ENCODE measurements at places on chromosomes 1 and 21.

GRCh38 chr1:81499487-81499886, 301.2 kb upstream of the ADGRL2 start:
- DNase-seq, result no peak

- DNase-seq, result no peak
These were observed 39.0 kb upstream of the BCAS2 start for GRCh38 chr1:114620419-114620818.

DNA sequence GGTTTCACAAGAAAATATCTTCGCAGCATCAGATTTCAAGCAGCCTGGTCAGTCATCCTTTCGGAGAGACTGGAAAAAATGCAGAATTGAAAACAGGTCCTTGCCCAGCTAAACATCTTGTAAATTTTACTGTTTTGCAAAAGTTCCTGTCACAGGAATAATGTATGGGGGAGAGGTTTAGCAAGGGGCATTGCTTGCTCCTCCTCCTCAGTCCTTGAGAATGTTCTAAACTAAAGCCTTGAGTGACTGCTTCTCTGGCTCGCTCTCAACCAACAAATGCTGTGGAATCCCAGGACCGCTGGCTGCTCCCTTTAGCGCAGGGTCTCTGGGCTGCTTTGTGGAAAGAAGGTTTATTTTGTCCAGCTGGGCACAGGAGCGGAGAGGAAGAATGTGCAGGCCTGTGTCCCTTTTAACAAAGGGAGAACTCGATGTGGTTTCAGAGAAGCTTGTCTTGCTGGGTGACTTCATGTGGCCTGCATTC, 33.6 kb upstream of the FHAD1 start:
- DNase-seq, result no peak

GRCh38 chr1:27057801-27058625, 45.4 kb upstream of the TENT5B start:
- DNase-seq, result no peak

- no peak for DNase-seq
These were observed 86.7 kb upstream of the MARK1 start for GRCh38 chr1:220441211-220441610.

DNA sequence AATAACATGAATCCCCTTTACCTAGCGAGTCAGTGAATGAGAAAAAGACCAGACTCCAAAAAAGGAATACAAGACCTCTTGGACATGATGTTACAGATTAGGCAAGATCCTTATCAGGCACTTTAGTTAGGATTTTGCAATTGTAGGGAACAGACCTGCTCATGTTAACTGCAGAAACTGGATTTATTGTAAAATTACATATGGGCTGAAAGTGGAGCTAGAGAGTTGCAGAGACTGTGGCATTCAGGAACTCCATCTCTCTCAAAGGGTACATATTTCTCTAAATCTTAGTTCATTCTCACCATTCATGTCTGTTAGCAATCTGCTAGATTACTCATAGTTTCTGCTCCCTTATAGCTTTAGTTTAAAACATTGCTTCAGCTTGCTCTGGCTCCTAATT, 142.2 kb downstream of the PAPPA2 start:
- no peak for DNase-seq

DNA sequence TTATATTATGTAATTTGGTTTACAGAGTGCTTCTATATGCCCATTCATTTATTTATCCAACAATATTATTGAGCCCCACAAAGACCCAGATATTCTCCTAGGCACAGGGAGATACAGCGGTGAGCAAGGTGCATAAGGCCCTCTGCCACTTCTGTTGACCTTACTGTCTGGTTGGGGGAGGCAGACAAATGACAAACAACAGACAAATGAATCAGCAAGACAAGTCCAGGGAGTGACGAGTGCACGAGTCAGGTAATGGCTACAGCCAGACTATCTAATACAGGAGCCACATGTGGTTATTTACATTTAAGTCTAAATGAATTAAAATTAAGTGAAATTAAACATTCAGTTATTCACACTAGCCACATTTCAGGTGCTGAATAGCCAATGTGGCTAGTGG, 22.0 kb upstream of the BCAR3 start:
- peak; percentile 82 for DNase-seq

- no peak for DNase-seq
These were observed 82.0 kb downstream of the NPHP4 start for GRCh38 chr1:5910276-5910620.

- peak; percentile 22 for DNase-seq
These were observed at the start of gene RSPO1 for GRCh38 chr1:37634244-37634991. TSS of gene RSPO1 (minus strand) at chr1:37634892. CDS start at chr1:37629661, 5,231 bp downstream.

- DNase-seq, result no peak
These were observed 7.8 kb downstream of the ERI3 start for GRCh38 chr1:44347280-44347679.

DNA sequence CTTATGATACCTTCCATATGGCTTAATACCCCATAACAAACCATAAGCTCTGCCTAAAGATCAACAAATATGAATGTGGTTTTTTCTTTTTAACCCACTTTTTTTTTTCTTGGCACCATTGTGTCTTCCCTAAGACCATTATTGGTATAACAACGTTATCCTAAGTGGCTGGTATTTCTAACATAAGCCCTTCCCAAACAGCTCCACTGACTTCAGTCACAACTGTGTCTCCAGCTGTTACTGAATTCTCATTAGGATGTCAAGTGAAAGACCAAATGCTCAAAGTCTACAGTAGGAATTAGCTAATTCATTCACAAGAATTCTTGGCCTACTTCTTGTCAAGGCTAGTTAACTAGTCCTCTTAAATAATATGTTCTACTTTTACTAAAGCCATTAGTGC, 4.2 kb upstream of the RXRG start:
- no peak for DNase-seq

DNA sequence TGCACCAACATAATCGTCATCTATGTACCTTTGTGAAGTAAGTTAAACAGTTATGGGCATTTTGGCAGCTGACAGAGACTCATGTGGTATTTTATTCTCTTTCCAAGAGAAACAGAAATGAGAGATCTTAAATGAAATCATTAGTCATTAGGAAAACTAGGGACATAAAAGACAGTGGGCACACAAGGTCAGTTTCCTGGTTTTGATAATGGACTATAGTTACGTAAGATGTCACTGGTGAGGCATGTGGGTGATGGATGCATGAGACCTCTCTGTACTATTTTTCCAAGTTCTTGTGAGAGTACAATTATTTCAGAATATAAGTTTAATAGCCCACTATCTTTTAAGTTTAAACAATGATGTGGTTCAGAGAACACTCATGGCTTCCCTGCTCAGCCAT, 216.9 kb downstream of the APP start:
- no peak for DNase-seq

DNA sequence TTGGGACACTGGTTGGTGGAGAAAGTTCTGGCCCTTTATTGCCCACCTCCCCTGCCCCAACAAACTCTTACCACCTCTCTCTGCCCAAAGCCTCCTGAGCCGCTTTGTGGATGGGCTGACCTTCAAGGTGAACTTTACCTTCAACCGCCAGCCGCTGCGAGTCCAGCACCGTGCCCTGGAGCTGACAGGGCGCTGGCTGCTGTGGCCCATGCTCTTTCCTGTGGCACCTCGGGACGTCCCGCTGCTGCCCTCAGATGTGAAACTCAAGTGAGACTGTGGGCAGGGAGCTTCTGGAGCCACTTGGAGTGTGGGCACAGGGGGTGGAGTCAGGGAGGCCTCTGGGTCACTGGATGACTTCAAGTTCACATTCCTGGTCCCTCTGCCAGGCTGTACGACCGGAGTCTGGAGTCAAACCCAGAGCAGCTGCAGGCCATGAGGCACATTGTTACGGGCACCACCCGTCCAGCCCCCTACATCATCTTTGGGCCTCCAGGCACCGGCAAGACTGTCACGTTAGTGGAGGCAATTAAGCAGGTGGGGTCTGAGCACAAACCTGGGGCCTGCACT, 12.5 kb downstream of the RHOC start:
- no peak for DNase-seq

DNA sequence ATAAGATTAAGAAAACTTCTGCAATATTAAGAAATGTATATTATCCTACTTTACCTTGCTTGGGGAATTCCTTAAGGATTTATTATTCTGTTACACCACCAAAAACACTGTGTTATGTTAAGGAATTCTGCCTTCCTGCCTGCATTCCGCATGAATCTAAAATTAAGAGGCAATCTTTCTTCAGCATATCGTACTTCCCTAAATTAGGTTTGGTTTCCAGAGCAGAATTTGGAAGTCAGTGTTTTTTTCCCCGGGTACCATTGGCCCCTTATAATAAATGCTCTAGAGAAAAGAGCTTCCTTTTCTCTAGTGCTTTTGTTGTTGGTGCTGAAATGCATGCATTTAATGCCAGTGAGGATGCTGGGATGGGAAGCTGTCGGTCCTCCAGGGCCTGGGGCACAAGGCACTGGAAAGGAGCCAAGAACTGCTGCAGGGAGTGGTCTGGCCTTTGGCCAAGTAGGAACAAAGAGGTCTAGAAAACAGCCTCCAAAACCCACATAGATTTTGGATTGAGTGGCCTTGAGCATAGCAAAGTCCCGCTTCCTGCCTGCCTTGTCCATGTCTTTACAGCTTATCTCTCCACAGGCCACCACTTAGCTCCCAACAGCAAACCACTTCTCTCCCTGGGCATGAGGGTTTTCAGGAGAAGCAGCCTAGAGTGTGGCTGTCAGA, 69.9 kb downstream of the RRAGC start:
- DNase-seq, result no peak

GRCh38 chr1:19043579-19044443, 87.3 kb upstream of the IFFO2 start:
- no peak for DNase-seq

GRCh38 chr1:201751872-201752271, 77.1 kb upstream of the IPO9 start:
- DNase-seq, result no peak

DNA sequence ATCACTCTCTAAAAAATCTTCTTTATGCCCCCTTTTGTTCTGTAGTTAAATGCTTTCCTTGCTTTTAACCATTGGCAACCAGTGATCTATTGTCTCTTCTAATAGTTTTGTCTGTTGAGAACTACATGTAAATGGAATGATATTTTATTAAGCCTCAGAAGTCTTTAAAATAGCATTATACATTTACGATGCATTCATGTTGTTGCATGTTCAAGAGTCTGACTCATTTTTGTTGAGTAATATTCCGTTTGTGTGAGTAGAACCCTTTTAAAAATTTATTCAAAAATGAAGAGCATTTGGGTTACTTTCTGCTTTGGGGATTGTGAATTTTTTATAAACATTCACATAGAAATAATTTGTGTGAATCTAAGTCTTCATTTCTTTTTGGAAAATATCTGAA, 1352.9 kb downstream of the NCAM2 start:
- no peak for DNase-seq

DNA sequence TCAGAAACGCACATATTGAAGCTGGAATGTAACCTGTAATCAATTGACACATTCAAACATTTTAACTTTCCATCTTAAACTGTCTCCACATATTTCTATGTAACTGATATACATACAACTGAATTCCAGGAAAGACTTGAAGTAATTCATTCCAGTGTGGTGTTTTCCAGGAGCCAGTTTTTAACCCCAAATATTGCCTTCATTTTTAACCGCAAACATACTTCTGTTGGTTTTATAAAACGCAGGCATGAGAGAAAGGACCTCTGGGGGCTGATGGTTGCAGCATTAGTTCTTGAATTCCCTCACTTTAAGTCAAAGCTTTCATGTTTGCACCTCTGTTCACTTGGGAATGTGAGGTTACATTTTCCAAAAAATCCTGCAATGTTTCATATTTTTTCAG, 204.1 kb downstream of the CRB1 start:
- no peak for DNase-seq

GRCh38 chr1:24921938-24922662, 8.0 kb downstream of the RUNX3 start:
- no peak for DNase-seq

DNA sequence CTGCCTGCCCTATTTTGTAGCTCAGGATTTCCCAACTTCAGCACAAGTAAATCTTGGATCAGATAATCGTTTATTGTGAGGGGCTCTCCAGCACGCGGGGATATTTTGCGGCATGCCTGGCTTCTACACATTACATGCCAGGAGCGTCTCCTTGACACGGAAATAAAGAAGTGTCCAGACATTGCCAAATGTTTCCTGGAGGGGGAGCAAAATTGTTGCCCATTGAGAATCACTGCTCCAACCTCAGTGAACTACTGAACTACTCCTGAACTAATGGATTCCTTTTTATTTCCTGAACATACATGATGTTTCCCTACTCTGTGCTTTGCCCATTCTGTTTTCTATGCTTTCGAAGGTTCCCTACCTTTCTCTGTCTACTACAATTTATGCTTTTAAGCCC, 1359.1 kb upstream of the ADGRL2 start:
- DNase-seq, result peak; percentile 0

GRCh38 chr1:219427403-219427802, 185.5 kb downstream of the ZC3H11B start:
- no peak for DNase-seq

- no peak for DNase-seq
These were observed 16.5 kb downstream of the SLC37A1 start for GRCh38 chr21:42530167-42530518.

DNA sequence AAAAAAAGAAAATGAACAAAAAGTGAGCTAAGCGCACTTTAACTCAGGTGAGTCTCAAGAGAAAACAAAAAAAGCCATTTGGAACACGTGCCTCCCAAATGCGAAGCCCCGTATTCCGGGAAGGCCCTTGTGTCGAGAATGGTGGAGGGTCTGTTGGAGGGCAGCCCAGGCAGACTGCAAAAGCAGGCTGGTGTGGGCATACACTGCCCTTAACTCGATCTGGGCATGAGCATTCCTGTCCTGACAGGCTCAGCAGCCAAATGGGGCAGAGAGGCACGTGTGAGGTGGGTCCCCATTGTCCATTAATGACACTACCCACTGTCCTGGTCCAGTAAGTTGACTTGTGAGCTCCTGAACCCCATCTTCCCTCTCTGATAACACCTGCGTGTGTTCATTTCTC, 57.7 kb downstream of the EVA1C start:
- DNase-seq, result no peak

DNA sequence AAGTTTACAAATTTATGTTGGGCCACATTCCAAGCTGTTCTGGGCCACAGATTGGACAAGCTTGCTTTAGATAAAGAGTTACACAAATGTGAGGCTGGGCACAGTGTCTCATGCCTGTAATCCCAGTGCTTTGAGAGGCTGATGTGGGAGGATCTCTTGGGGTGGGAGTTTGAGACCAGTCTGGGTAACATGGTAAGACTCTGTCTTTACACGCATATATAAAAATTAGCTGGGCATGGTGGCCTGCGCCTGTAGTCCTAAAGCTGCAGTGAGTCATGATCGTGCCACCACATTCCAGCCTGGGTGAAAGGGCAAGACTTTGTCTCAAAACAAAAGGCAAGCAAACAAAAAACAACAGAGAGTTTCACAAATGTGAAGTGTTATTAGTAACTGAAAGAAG, 5.9 kb upstream of the VCAM1 start:
- DNase-seq, result no peak

DNA sequence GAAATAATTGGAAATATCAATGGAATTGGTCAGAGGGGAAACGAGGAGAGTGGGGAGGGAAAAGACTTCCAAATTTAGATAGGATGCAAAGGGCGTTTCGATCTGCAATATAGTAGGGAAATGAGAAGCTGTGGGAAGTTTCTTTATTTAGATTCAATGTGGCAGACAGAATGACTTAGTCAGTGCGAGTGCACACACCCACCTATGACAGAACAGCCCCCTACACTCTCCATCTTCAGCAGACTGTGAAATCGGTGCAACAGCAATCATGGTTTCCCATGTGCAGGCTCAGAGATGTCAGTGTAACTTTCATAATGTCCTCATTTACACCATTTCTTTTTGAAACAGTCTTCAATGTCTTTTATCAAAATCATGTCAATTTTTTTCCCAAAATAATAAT, 46.0 kb downstream of the DIP2A start:
- no peak for DNase-seq

- no peak for DNase-seq
These were observed 305.5 kb upstream of the PKN2 start for GRCh38 chr1:88378560-88378959.

Measured in A549 (cell line).